ENCODE measurements at places on chromosomes 3 and 15.
A peak's percentile ranks its signal among the peaks of the same experiment; 100 is the strongest.

DNA sequence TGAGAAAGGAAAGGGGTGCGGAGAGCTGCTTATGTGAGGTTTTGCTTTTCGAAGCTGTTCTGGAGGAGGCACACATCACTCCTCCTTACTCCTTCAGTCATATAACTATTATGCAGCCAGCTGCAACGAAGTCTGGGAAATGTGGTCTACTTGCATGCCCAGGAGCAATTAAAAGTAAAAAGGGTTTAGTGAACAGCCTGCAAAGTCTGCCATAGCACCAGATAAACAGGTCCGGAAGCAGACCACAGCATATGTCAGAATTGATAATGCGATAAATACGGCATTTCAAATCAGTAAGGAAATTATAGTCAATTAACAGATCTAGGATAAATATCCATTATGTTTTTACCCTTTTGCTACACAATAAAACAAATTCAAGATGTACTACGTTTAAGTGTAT is 99.5 kb downstream of the POLR2M start:
- no peak for DNase-seq

DNA sequence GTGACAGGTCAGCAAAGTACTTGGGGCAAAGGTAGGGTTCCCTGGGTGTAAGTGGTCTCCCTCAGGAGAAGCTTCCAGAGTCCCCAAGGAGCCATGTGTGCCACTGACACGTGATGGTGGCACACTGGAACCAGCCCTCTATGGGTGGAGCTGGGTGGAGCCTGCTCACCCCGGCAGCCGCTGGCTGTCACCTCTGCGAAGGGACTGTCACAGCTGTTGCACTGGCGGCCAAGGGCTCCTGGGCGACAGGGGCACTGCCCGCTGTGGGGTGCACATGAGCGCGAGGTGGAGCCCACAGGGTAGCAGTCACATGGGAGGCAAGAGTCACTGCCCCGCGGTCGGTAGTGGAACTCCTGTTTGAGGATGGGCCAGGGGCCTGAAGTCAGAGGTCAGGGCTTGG is 12.0 kb downstream of the CELSR3 start:
- no peak for DNase-seq

GRCh38 chr3:117656391-117656790 is 946.8 kb downstream of the TUSC7 start:
- no peak for DNase-seq

- DNase-seq: no peak
These were observed 212.3 kb downstream of the FGF12 start for GRCh38 chr3:192514754-192515663.

DNA sequence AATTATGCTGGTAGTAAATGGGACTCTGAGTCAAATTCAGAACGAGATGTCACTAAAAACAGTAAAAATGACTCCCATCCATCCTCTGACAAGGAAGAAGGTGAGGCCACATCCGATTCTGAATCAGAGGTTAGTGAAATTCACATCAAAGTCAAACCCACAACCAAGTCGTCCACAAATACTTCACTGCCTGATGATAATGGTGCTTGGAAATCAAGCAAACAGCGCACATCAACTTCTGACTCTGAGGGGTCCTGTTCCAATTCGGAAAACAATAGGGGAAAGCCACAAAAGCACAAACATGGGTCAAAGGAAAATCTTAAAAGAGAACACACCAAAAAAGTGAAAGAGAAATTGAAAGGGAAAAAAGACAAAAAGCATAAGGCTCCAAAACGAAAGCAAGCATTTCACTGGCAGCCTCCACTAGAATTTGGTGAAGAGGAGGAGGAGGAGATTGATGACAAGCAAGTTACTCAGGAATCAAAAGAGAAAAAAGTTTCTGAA is 15.1 kb upstream of the ZBTB47 start:
- DNase-seq: no peak

- no peak for DNase-seq
These were observed 132.0 kb upstream of the TGFBR2 start for GRCh38 chr3:30474371-30474770.

DNA sequence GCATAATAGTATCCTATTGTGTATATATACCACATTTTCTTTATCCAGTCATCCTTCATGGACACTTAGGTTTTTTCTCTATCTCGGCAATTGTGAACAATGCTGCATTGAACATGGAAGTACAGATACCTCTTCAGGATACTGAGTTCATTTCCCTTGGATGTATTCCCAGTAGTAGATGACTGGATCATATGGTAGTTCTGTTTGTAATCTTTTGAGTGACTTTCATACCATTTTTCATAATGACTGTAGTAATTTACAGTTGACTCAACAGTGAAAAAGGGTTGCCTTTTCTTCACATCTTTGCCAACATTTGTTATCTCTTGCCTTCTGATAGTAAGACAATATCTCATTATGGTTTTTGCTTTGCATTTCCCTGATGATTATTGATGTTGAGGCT is 21.8 kb downstream of the MYH15 start:
- no peak for DNase-seq

- DNase-seq: peak; percentile 87
These were observed at the start of gene RPL39L for GRCh38 chr3:187139126-187139894. Gene RPL39L (minus strand): TSS chr3:187139496. CDS start chr3:187121300, 18,196 bp downstream.

- no peak for DNase-seq
These were observed 398 bp upstream of the RAB7A start for GRCh38 chr3:128725547-128726022.

DNA sequence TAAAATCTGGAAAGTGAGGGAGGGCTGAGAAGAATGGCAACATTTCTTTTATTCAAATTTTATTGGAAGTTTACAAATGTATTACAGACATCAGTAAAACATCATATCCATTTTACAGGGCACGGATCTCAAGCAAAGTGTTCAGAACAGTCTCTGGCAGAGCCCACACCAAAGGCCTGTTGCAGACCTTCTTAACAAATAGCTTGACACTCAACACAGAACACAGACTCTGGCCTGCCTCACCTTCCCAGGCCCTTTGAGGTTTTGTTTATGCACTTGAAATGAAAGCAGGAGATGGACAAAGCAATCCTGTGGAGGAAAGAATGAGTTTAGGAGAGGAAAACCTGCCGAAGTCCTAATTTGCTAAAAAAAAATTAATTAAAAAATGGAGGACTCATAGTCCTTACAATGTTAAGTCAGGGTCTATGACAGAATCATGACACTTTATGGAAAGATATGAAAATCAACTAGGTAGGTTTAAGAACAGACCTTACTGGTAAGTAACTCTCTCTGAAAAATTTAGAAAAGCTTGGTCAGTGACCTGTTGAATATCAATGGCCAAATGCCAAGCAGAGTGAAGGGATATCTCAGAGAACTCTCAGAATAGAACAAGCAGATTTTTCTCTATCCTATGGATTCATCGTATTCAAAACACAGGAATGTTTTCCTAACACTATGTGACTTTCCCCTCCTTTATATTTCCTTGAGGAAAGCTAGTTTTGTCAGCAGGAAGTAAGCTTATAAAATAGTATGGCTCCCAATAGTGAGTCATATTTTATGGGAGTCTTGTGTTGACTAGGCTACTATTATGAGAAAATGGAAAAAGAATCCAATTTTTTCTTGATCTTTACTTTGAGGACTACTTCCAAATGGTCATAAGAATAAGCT is 70.8 kb upstream of the PSMD6 start:
- DNase-seq: no peak

DNA sequence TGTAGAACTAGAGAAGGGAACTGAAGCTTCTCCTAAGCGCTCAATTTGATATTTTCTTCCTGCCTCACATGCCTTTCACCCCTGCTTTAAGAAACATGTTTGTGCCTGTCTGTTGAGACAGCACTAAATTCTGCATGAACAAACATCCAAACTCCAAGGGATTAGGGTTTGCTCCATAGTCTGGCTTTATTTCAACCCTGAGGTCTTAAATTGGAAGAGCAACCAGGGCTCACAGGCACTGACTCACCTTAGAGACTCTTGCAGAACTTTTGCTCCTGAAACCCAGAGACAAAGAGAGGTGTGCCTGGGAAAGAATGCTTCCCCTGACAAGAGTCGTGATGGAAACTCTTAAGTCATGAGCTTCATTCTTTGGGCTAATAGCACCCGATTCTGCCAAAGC is 393.9 kb upstream of the MCTP2 start:
- no peak for DNase-seq

DNA sequence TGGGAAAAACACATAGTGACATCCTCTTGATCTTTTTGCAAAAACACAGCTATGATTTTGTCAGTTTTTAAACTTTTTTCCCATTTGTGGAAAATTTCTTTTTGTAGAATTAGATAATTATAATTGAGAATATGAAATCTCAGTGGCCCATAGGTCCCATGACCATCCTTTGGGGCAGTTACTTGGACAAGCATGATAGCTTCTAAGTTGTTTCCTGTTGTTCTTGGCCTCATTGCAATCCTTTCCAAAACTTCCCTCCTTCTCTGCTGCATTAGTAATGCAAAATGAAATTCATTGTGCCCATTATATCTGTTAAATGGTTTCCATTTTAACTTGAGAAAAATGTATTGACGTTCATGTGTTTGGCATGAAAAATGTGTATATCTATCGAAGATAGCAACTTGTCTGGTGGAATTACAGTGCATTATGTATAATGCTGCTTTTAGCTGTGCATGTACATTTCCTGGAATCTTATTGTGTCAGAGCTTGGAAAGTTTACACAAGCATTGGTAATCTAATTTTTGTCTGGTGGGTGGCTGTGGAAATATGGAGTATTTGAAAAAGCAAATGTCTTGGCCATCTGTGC is 70.0 kb downstream of the MDFIC2 start:
- DNase-seq: no peak

DNA sequence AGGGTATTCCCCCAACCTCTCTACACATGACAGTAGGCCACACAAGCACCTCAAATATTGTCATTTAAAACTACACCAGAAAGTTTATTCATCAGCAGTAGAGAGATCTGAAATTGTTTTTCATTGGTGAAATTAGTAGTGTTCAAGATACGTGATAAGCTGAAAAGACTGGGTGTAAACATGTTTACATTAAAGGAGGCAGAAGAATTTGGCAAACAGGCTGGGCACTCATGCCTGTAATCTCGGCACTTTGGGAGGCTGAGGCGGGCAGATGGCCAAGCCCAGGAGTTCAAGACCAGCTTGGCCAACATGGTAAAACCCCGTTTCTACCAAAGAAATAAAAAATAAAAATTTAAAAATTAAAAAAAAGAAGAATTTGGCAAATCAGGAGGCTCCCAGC is 255.6 kb downstream of the FOXP1 start:
- no peak for DNase-seq
